Activated effector memory CD4-positive, alpha-beta T cell treated with anti-CD3 and anti-CD28 coated beads, Interleukin-2, amount 50 U/mL, for 16 hours (primary cell): ENCODE measurements at places on chromosomes 1 and 21.

GRCh38 chr1:116470671-116471070 lies 97.6 kb downstream of the ATP1A1 start:
- no peak for DNase-seq

DNA sequence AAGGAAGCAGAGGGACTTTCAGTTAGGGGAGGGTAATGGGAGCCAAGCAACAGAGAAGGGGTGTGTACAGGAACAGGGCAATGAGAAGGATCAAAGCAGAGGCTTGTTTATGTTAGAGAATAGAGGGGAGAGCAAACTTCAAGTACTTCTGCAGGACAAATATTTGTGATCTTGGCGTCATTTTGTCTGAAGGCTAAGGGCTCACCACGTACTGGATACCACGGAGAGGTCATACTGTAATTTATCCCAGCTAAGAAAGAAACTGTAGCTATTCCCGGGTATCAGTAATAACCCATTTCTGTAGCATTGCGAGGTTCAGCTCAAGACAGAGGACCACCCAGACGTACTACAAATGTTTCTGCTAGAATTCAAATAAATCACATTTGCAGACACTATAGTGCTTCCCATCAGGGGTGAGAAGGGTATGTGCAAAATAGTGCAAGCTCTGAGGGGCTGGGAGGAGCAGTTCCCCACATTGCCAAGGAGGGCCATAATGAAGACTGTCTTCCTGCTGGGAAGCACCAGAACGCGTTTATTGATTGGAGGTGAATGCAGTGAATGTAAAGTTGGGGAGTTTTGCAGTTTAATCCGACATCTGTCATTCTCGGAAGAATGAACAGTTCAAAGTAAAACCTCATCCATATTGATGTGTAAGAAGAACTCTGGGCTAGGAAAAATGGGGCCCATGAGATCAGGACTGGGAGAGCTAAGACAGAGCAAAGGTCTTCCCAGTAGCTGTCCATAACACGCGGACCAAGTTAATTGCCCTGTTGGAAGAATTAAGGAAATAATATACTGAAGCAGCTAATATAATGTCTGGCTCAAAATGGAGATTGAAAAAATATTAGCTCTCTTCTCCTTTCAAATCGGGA lies 136.9 kb downstream of the RWDD3 start:
- DNase-seq = no peak

DNA sequence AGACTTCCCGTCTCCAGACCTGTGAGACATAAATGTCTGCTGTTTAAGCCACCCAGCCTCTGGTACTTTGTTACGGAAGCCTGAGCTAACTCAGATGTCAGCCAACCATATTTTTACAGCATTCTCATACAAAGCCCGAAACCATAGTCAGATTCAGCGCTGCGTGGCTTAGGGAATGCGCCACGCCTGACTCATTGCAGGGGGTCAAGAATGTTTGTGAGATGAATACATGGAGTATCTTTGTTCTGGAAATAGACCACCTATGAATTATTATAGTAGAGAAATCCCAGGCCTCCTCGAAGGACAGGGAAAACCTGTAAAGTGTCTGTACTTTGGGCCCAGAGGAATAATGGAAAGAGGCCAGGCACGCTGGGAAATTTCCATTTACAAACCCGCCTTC lies 434.8 kb downstream of the CAMTA1 start:
- DNase-seq = no peak

DNA sequence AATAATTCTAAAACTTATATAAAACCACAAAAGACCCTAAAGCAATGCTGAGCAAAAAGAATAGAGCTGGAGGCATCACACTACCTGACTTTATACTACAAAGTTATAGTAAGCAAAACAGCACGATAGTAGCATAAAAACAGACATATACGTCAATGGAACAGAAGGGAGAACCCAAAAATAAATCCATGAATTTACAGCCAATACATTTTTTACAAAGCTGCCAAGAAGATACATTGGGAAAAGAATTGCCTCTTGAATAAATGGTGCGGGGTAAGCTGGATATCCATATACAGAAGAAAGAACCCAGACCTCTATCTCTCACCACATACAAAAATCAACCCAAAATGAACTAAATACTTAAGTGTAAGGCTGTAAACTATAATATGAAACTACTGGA lies 51.3 kb upstream of the KRTAP11-1 start:
- DNase-seq = no peak

GRCh38 chr1:175678471-175678870 lies 64.9 kb downstream of the TNR start:
- DNase-seq = no peak

DNA sequence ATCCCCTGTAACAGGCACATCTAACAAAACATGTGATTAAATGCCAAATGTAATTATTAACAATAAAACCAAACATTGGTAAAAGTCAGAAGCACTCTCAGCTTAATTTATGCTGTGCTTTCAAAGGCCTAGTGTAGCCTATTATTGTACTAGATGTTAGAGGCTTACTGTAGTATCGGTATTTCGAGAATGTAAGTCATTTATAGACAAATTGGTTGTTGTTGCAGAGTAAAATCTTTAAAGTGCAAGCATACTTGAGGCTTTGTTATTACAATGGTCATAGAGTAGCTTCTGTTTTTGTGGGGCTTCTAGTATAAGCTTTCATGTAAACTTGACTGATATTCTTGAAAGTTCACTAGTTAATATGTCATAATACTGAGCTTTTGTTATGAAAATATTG lies 965.8 kb downstream of the PLA2G4A start:
- no peak for DNase-seq

DNA sequence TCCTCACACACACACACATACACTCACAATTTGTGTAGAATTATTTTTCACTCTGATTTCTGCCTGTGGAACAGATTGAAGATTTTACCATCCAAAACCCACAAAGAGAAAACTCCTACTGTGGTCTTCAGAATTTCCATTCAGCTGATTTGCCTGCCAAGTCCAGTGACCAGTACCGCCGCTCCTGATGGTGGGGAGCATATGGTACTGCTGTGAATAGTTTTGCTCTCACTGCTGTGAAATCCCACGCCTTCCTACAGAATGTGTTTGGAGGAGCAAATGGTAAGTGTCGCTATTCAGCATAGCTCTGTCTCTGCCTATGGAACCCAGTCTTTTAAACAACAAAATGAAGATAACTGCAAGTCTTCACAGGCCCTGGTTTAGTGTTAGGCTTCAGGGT lies 629.5 kb downstream of the LMO4 start:
- no peak for DNase-seq

DNA sequence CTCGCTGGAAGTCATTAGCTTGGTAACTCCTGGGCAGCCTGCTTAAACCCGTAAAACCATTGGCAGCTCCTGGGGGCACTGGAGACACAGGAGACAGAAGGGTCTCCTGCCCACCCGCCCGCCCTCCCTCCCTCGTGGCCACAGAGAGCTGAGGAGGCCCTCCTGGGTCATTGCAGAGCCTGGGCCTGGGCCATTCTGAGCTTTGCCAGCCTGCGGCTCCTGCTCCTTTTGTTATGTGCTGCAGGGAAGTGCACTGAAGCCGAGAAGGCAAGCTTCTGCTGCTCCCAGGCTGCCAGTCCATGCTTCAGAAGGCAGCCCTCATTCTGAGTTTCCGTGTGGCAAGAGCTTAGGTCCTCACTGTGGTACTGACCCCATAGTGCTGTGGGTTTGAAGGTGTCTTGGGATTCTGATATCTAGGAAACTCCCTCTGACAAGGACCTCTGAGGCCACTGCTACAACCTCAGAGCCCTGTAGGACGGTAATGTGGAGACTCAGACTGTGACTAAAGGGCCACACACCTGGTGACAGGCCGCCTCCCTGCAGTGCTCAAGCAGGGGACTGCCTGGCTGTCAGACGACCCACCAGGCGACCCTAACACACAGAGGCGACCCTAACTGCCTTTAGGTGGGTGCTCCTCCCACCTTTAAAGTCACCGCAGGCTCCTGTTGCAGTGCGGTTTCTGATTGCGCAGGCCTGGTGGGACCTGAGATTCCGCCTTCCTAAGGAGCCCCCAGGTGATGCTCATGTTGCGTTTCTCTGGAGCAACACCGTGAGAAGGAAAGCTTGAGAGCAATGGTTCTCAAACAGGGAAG lies 118.7 kb downstream of the IER5 start:
- DNase-seq = no peak

DNA sequence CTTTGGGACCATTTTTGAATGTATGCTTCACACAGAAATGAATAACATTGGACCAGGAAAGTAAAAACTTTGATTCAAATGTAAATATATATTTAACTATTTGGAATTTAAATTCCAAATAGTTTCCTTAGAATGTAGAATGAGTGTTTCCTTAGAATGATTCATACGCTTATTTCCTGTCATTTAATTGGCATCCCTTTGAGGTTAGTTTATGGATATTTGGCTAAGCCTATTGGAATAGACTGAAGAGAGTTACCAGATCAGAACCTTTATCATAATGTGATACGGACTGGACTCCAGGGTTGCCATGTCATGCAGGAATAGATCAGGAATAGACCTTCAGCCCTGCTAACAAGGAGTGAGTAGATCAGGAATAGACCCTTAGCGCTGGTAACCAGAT lies 133.1 kb downstream of the TNNI3K start:
- no peak for DNase-seq

- DNase-seq = no peak
These were observed 29.0 kb downstream of the CLIC6 start for GRCh38 chr21:34697826-34698225.

DNA sequence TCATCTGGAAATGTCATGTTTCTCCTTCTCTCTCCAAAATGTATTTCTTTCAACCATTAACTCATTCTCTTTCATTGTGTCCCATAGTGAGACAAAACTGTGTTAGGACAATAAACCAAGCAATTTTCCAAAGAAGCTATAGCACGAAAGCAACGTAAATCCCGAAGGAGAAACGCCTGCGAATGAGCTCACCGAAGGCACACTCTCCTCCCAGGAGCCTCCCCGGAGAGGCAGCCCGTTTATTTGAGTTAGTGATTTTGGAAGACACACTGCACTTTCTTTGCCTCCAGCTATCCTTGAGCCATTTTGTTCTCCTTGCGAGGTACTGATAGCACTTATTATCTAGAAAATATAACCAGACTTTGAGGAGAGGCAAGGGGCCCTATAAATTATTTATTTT lies 41.2 kb downstream of the RSPH1 start:
- no peak for DNase-seq

DNA sequence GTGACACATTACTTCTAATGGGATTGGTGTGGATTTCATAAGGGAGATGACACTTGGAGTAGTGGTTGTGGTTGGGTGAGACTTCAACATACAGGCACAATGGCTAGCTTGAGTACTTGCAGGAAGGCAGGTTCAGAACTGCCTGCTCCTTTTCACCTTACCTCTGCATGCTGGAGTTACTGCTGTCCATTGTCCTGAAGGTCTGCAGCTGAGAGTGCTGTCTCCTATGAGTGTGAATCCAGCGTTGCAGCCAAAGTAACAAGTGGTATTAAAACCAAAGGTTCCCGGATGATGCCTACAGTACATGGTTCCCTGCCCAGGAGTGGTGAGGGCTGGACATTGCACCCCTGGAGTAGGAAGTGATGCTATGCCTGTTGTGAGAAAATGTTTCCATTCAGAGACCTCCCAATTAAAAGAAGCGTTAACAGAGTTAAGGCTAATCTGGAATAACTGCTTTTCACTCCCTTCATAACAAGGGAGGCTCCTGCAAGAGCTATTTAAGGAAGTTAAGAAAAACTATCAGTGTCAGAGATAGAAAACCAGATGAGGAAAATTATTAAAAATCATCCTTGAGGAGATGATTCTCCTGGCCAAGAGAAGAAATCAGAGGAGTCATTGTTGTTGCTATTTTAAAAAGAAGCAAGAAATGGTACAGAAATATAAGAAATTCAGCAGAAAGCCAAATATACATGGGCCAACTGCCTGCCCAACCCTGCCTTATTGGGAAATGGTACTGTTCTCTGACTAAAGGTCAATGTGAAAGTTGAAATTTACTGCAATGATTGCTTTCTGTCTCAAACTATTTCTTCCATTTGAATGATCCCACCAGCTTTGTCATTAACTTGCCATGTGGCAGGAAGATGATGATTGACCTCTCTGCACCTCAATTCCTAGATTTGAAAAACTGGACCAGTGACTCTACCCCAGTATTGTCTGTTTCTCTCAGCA lies 9.8 kb upstream of the F5 start:
- peak; percentile 64 for DNase-seq

GRCh38 chr1:76944942-76945341 lies 77.7 kb downstream of the ST6GALNAC5 start:
- DNase-seq = no peak

- DNase-seq = no peak
These were observed 65.8 kb downstream of the HUNK start for GRCh38 chr21:31938330-31939301.

GRCh38 chr1:209512821-209513220 lies 70.7 kb upstream of the CAMK1G start:
- no peak for DNase-seq

- DNase-seq = no peak
These were observed 5.5 kb downstream of the MORC3 start for GRCh38 chr21:36325373-36326010.

DNA sequence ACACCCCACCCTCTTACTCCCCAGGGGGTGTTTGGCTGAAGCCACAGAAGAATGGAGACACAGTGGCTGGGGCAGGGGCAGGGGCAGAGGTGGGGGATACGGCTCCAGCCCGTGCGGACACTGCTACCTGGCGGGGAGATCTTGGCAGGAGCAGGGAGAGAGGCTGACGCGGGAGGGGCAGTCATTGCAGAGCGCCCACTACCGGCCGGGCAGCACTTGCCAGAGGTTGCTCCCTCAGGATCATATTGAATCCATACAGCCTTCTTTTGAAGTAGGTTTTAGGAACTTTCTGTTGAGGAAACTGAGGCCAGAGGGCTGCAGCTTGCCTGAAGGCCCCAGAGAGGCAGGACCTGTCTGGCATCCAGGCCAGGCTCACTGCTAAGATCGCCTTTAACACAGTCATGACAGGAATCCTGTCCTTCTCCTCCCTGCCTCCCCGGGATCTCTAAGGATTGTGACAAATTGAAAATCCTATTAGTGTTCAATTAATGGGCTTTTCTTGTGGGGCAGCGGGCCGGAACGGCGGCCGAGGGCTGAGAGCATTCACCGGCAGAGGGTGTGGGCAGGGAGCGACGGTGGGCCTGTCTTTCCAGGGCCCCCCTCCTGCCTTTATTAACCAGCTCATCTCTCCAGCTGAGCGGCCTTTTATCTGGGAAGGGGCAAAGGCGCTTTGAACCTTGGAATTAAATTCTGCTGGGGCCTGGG lies 65.5 kb upstream of the WNT4 start:
- DNase-seq = no peak

DNA sequence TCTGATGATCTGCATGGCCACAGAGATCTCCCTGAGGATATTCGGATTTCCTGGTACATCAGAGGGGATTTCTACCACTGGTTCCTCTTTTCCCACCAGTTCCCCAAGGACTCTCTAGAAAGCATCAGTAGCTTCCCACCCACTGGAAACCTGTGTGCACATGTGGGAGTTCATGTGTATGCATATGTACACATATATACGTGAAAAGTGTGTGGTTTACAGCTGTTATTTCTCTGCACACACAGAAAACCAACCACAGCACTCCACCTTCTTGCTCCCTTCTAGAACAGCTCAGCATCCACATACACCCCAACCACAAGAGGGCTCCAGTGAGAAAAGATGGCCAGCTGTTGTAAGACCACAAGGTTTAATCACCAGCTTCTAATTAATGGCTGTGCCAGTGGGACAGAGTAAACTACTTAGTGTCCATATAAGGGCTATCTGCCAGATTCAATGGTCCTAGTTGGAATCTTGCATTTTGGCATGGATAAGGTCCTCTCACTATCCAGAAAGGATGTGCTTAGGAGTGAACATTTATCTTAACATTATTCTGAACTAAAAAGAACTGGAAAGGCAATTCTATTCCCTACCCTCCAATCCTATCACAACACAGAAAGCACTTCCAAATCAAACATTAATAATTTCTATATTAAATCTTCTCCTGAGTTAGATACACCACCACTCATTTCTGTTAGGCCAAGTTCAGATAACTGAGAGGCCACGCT lies 24.1 kb downstream of the GPR3 start:
- peak; percentile 79 for DNase-seq

GRCh38 chr1:230794431-230794830 lies 47.2 kb downstream of the CAPN9 start:
- no peak for DNase-seq
